ENCODE measurements at places on chromosomes 2 and 18.
A peak's percentile ranks its signal among the peaks of the same experiment; 100 is the strongest.

GRCh38 chr18:5729983-5730699 is 165.2 kb downstream of the TMEM200C start:
- DNase-seq: no peak

DNA sequence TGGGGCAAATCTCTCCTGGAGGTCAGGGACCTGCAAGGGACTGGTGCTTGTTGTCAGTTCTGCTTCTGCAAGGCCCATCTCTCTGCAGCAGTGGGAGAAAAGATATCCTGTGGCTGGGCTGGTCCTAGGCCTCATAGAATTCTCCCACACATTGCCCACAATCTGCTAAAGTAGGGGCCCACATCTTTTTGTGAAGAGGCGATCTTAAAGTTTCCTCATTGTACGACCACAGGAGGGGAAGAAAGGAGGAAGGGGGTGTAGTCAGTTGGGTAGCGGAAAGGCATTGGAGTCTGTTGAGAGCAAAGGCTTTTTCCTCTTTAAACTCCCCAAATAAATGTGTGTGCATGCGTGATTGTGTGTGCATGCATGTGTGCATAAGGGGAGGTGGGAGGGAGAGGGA is 145.3 kb downstream of the SLC4A3 start:
- peak; percentile 63 for DNase-seq

DNA sequence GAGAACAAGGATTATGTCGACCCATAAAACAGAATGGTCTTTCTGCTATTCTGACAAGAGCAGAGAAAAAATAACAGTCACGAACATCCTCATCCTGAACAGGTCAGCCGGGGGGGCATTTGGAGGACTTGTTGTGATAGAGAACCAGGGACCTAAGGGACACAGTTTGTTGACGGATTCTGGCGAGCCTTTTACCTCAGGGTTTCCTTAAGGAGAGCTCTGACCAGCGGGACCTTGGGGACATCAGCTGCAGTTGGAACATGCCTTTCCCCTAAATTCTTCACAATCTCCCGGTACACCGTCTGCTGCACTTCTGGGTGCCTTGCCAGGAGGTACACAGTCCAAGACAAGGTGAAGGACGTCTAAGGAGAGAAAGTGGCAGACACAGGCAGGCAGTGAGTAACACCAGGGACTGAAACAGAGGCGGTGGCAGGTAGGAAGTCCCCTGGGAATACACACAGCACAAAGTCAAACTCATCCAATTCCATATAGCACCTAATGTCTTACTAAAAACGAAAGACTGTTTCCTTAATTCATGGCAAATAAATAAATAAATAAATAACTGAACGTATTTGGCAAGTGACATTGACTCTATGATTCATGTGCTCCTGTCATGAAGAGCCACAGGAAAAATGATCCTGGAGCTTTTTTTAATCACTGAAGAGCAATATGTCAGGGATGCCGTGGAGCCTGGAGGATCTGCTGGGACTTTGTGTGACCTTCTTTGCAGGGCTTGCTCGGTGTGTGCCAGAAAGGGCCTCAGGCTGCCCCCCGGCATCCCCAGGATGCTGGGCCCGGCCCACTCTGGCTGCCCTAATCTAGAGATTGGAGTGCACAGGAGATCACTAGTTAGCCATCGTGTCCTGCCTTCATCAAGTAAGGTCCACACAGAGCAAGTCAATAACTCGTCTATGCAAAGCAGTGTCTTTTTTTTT is 24.7 kb downstream of the CYP27C1 start:
- DNase-seq: no peak

GRCh38 chr18:63487676-63488075 is 10.9 kb downstream of the SERPINB5 start:
- no peak for DNase-seq

- no peak for DNase-seq
Observed at GRCh38 chr2:2653231-2653630, 322.2 kb upstream of the MYT1L start.

- peak; percentile 67 for DNase-seq
Observed at GRCh38 chr2:190318931-190319554, 583 bp downstream of the HIBCH start.

- no peak for DNase-seq
Observed at GRCh38 chr2:182266909-182267308, 159.9 kb downstream of the PDE1A start.

- peak; percentile 99 for DNase-seq
Observed at GRCh38 chr18:12377556-12378197, 650 bp upstream of the AFG3L2 start.

GRCh38 chr18:69785466-69785865 is 162.2 kb downstream of the CD226 start:
- DNase-seq: no peak

DNA sequence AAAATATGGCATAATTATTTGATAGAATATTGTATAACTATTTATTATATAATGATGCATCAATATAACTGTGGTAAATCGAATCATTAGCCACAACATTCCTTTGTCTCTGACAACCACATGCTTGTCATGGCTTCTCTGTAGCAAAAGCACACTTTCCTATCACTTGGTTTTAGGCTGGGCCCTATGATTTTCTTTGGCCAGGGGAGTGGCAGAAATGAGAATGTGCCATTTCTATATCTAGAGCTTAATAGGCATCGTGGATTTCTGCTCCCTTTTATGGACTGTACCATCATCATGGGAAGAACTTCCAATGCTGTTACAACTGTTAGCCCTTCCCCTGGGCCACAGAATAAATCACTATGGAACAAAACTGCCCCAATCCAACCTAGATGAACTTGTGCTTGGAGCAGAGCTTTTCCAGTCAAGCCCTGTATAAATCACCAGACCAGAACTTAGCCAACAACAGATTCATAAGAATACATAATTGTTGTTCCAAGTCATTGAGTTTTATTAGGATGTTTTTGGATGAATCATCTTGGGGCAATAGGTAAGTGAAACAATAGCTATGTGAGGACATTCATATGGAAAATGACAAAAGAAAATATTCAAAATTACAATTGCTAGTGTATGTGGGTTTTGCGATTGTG is 715.8 kb downstream of the ERBB4 start:
- DNase-seq: no peak

GRCh38 chr2:43273529-43273928 is 47.1 kb upstream of the ZFP36L2 start:
- no peak for DNase-seq

- DNase-seq: no peak
Observed at GRCh38 chr2:95043300-95044093, 18.0 kb downstream of the MAL start.

DNA sequence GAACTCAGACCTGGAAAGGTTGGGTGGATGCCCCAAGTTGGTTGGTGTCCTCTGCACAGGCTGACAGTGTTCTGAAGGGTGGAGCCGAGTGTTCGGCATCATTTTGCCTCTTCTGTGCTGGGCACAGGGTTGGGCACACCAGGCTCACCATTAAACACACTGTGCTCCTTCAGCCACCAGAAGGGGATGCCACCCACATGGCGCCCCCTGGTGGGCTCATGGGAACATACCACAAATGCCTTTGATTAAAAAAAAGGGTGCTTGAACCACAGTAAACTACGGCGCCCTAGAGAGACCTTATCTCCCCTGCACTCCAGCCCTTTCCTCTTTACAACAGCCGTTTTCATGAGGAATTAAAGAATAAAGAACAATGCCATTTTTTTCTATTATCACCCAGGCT is 89.4 kb downstream of the CELF4 start:
- peak; percentile 37 for DNase-seq

GRCh38 chr2:3857576-3857975 is 154.2 kb downstream of the DCDC2C start:
- no peak for DNase-seq

DNA sequence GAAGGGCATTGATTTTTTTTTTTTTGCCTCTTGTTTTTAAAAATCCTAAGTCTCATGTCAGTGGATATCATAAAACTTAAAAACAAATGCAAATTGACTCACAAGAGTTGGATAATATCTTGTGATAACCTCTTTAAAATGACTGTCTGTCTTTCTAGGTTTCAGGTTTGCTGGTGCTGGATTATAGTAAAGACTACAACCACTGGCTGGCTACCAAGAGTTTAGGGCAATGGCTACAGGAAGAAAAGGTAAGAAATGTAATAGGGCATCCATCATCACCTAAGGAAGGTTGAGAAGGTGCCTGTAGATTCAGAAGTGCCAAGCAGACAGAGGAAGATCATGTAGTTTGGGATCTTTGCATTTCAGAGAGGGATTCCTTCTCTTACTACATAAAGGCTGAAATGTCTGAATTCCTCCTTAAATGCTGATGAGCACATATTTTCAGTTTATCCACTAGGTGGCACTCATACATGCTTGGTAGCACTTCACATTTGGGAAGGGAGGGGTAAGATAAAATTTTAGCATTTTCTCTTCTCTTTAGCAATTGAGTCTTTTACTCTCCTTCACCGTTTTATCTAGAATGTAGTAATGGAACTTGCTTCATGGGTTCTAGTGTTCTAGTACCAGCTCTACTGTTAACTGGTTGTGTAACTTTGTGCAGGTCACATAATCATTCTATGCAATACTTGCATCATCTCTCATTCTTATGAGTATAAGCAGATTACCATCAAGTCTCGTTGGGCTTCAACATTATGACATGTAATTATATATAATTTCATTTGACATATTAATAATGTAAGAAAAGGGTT is 21.1 kb downstream of the CPS1 start:
- DNase-seq: peak; percentile 54

- no peak for DNase-seq
Observed at GRCh38 chr18:68409576-68409975, 305.3 kb downstream of the TMX3 start.

GRCh38 chr18:79681484-79682387 is 2.1 kb downstream of the CTDP1 start:
- DNase-seq: no peak

- DNase-seq: no peak
Observed at GRCh38 chr18:9694952-9695495, 13.1 kb upstream of the RAB31 start.

DNA sequence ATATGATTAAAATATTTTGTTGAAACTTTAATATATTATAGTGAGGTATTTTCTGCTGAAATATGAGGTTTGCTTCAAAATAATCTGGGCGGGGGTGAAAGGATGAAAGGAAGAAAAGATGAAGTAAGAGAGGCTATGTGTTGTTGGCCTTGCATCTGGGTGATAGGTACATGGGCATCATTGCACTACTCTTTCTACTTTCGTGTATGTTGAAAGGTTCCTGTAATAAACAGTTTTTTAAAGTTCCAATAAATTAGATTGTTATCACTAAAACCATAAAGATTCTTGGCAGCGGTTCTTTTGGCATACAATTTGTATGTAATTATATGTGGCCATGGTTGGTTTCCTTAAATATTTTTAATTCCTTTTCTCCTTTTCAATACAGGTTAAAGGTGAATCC is 23.6 kb upstream of the MSH2 start:
- DNase-seq: no peak

GRCh38 chr2:168978461-168978861 is 52.7 kb downstream of the ABCB11 start:
- DNase-seq: no peak

DNA sequence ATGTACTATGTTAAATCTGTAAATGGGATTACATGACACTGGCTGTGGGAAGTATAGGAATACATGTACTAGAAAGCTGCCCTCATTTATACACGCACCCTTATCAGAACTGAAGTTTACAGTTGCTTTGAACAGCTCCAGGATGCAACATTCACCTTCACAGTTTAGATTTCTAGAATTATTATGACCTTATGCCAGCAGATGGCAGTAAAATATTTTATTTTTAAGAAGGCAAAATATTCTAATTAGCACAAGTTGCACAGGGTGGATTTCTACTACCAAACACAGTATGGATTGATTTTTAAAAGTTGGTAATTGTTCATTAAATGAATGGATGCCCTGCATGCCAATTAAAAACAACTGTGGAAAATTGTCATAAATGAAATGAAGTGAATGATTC is 670.4 kb downstream of the KCNJ3 start:
- DNase-seq: peak; percentile 59

- no peak for DNase-seq
Observed at GRCh38 chr2:31057691-31058090, 80.5 kb downstream of the GALNT14 start.

DNA sequence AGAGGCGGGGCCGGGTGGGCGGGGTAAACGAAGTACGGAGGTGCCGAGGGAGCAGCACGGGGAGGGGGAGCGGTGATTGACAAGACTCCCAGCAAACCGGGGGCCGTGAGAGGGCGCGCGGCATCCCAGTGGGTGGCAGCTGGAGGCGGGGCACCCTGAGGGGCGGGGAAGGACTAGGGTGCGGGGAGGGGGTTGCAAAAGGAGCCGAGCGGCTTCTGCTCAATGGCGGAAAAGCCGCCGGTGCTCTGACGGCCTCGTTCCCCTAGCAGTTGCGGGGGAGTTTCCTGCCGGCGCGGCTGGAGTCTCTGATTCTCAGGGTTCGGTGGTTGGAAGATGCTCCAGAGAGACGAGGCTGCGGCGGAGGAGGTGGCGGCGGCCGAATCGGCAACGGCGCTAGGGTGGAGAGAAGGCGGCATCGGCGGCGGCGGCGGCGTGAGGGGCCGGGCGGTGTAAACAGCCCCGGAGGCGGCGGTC is at the start of gene PPM1B:
TSS of gene PPM1B (plus strand) at position 195 of the 474 bp plus-strand sequence. CDS start 32,325 bp downstream, outside the sequence.
- no peak for DNase-seq

GRCh38 chr2:96809216-96809882 is 6.7 kb upstream of the CNNM3 start:
- DNase-seq: no peak

GRCh38 chr2:38115216-38116032 is 39.5 kb upstream of the CYP1B1 start:
- peak; percentile 82 for DNase-seq

GRCh38 chr18:47100212-47100831 is 50.0 kb downstream of the HDHD2 start:
- DNase-seq: peak; percentile 23

- no peak for DNase-seq
Observed at GRCh38 chr18:49274188-49274714, 186.2 kb downstream of the DYM start.

GRCh38 chr2:24809316-24810007 is 16.2 kb downstream of the CENPO start:
- DNase-seq: no peak

DNA sequence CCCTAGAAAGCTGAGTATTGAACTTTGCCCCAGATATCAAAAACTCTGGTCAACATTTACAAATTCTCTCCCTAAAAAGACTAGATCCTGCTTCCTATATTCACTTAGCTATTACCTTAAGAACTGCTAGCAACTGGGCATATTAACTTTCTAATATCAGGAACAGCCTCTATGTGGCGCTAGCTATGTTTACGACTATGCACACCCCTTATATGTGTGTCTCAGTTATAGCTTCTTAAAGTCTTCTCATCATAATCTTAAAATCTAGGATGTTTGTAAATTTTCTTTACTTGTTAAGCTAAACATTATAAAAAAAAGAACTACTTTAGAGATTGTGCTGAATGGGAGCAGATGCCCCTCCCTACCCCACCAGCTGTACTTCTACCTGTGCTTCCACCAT is 1.7 kb upstream of the STAMBP start:
- peak; percentile 78 for DNase-seq

GRCh38 chr2:231604685-231605606 is 12.3 kb downstream of the TEX44 start:
- DNase-seq: peak; percentile 37

GRCh38 chr2:238496756-238497609 is 70.3 kb downstream of the ASB1 start:
- DNase-seq: no peak

DNA sequence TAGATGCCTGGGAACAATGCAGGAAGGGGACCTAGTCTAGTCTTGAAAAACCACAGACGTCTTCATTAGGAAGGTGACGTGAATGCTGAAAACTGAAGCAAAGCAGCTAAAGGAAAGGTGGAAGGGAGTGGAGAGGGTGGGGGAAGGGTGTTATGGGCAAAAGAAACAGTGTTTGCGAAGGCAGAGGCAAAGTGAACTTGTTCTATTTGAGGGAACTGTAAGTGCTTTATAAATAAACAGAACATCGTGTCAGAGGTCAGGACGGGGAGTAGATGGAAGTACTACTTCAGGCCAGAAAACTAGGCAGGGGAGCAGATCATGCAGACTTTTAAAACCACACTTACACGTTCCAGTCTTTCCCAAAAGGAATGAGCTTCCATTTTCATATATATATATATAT is 57.8 kb downstream of the FASTKD2 start:
- no peak for DNase-seq

All from Kasumi-1 (cell line).